ENCODE measurements at places on chromosomes 6 and 20.

GRCh38 chr6:51584163-51584562 lies 503.2 kb downstream of the PKHD1 start:
- no peak for DNase-seq

DNA sequence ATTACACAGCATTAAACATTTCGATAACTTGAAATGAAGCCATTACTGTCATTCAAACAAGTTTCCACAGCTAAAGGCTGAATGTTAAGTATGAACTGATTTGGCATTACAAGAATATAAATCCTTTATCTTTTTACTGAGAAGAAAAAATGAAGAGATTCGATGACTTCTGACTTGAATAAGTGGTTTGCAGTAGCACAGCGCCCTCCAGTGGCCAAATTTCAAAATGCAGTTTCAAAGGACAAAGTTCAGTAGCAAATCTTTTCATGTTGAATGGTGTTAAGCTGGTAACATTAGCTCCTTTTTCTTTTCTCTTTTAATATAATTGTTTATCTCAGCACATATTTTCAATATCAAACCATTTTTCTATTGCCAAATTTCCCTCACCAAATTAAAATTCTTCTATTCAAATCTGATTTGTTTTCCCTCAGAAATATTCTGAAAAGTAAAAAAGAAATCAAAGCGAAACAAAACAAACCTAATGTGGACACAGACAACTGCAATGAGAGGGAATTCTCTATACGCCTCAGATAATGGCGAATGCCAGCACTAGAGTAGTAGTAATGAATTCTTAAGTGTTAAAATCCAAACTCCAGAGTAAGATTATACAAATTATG lies 145.7 kb downstream of the BTBD9 start:
- DNase-seq = peak; percentile 31

DNA sequence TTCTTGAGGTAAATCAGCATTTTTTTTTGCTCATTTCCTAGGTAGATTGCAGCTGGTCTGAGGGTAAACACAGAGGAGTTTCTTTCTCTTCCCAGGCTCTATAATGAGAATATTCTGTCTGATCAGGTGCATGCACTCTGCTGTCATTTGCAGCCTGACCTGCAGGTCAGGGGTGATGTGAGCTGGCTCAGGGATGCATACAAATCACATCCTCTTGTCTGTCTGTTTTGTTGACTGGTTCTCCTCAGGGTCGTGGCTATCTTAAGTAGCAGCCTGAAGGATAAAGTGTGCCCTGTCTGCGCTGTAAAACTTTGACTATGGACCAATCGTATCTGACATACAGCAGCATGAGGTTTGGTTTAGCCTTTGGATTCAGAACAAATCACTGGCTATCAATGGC lies 183.4 kb upstream of the POU3F2 start:
- no peak for DNase-seq

- no peak for DNase-seq
Measured at GRCh38 chr6:168640768-168641167, 199.8 kb downstream of the SMOC2 start.
